ENCODE measurements at places on chromosomes 7 and 10.
A peak's percentile ranks its signal among the peaks of the same experiment; 100 is the strongest.

- no peak for DNase-seq
Observed at GRCh38 chr10:5665373-5666007, 905 bp downstream of the ASB13 start.

DNA sequence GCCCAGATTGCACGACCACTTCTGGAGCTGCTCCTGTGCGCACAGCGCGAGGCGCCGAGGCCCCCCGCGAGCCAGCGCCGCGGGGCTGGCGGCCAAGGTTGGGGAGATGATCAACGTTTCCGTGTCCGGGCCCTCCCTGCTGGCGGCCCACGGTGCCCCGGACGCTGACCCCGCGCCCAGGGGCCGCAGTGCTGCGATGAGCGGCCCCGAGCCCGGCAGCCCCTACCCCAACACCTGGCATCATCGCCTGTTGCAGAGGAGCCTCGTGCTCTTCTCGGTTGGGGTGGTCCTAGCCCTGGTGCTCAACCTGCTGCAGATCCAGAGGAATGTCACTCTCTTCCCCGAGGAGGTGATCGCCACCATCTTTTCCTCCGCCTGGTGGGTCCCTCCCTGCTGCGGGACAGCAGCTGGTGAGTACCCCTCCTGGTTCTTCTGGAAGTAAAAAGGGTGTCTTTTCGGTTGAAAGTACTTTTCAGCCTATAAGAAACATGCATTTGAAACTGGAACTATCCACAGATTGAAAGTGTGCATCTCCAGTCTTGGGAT lies 683 bp downstream of the INSIG1 start:
- DNase-seq: peak; percentile 12

- DNase-seq: no peak
Observed at GRCh38 chr7:131161103-131161502, 166.6 kb upstream of the MKLN1 start.

DNA sequence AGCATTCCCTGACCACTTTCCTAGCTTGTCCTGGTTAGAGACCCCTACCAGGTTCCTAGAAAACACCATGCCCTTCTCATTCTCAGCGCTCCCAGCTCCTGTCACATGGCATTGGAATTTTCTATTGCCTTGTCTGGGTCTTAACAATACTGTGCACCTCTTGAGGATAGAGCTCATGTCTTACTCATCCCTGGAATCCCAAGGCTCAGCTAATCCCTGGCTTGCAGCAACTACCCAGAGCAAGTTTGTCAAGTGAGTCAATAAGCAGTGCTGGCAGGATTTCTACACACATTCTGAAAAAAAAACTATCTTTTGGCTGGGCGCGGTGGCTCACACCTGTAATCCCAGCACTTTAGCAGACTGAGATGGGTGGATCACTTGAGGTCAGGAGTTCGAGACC lies 11.7 kb upstream of the PRDX3 start:
- no peak for DNase-seq

- no peak for DNase-seq
Observed at GRCh38 chr10:43196981-43197833, 59.0 kb downstream of the CSGALNACT2 start.

Measured in lower leg skin (tissue), 4 donors.